ENCODE measurements at places on chromosomes 6 and 20. TPM values are rescaled to one million over a fixed set of nuclear protein-coding genes. Genes with fewer than 3 reads are reported as not detected.

Gene NKAIN2
- not detected for total RNA-seq

Gene ADGRB3
- total RNA-seq: not detected

Gene CPXM1
- total RNA-seq: not detected

Gene MGME1
- 19.2 TPM for total RNA-seq

Gene CGAS
- 4.8 TPM for total RNA-seq

Gene SPATA25
- 0.29 TPM for total RNA-seq

Gene PTK6
- 0.09 TPM for total RNA-seq

Gene SERINC3
- total RNA-seq: 186 TPM

Gene OOEP
- total RNA-seq: not detected

Gene WFDC2
- total RNA-seq: 0.97 TPM

Gene VARS1
- 122 TPM for total RNA-seq

Gene EYA2
- not detected for total RNA-seq

Gene SPATS1
- total RNA-seq: not detected

Gene SAMD3
- total RNA-seq: 0.95 TPM

Gene MYO6
- 18.3 TPM for total RNA-seq

Data from HFFc6 (cell line).